ENCODE measurements at places on chromosomes 1 and 21.

DNA sequence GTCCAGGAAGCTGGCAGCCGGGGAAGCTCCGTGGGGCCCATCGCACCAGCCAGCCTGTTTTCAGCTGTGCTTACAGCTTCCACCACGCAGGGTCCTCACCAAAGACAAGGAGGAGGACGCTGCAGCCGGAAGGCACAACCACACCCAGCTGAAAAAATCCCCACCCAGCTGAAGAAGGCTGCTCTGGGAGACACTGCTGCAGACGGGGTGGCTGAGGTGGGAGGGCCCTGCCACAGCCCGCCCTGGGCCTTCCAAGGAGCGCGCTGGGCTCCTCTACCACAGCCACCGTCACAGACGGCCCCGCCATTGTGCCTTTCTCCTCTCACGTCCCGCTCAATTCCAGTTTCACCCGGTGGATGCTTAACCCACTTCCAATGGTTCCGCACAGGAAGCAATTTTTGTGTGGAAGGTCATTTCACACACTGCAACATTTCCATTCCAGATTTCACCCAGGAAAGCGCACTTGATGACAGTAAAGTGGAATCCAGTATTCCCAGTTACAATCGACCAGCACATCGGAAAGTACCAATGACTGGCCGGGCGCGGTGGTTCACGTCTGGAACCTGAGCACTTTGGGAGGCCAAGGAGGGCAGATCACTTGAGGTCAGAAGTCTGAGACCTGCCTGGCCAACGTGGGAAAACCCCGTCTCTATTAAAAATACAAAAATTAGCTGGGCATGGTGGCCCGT is 47.9 kb downstream of the NPHP4 start:
- ATAC-seq = no peak

- ATAC-seq = no peak
These were observed 83.2 kb upstream of the PAPPA2 start for GRCh38 chr1:176379626-176380339.

GRCh38 chr21:26810676-26811415 is 34.4 kb downstream of the ADAMTS1 start:
- no peak for ATAC-seq

DNA sequence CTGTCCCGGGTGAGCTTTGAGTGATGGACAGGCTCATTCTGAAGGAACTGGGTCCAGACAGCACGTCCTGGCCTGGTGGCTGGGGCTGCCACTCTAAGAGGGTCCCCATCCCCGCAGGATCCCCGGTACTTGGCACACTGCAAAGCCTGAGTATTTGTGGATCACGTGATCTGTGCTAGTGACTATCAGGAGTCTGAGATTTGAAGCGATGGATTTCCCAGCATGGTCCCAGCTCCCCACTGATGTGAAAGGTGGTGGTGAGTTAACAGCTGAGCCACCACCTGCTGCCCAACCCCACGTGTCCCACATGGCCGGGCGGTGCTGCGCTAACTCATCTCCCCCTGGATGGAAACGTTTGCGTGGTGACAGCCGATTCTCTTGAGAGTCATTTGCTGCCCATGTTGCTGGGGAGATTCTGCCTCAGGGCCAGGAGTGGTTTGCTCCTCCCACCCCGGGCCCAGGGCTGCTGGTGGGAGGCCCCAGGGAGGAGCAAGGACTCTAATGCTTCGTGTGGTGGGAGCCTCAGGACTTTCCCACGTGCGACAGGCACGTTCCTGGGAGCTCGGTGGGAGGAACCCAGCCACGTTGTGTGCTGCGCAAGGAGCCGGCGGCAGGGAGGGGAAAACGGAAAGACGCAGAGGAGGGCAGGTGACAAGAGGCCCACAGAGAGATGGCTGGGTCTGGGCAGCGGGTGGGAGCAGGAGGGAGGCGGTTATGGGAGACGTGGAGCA is 15.1 kb downstream of the FAAP20 start:
- no peak for ATAC-seq

DNA sequence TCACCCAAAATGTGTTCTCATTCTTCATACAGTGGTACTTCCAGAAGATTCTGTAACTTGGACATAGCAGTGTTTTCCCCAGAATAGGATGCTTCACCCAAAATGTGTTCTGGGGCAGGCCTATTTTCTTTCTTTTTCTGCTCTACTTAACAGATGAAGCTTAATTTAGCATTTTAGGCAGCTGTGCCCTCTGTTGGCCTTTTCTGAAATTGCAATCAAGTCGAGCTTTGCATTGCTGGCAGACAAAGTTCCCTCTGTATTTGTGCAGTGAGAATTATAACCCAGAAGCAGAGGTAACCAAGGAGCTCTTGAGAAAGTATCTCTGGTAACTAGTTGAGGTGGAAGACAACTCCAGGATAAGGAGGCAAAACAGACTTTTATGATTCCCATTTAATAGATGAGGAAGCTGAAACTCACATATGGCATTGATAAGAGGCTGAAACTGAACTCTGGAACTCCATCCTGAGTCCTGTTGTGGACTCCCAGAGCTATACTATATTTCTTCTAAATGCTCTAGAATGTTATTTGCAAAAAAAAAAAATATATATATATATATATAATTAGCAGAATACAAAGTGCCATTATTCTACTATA is 50.3 kb upstream of the L1TD1 start:
- no peak for ATAC-seq

DNA sequence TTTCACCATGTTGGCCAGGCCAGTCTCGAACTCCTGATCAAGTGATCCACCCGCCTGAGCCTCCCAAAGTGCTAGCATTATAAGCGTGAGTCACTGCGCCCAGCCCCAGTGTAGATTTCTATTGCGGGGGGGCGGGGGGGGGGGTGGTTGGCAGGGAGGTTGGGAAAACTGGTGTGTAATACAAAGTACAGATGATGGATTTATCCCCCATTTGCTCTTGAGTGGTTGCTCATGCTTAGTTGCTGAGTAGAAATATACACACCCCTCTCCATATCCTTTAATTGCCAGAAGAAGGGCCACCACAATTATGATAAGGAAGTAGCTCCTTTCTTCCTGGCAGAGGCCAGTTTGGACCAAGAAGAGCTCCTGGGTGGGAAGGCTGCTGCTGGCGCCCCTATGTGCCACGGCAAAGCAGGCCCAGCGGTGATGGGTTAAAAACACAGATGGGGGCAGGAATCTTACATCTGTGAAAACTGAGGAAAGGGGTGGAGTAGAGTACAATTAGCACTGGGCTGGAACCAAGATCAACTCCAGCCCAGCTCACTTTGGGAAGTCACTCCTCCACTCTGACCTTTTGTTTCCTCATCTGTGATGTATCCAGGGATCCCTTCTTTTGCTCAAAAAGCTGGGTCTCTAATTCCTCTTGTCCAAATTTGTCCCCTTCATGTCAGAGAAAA is 55.2 kb downstream of the MRPL37 start:
- ATAC-seq = no peak

- no peak for ATAC-seq
These were observed 16.9 kb downstream of the RAB7B start for GRCh38 chr1:205986292-205986691.

- ATAC-seq = no peak
These were observed 153.6 kb downstream of the HIVEP3 start for GRCh38 chr1:41765152-41765551.

- no peak for ATAC-seq
These were observed 23.8 kb upstream of the CPLANE2 start for GRCh38 chr1:16260814-16261213.

GRCh38 chr1:35447278-35447677 is 109.9 kb downstream of the KIAA0319L start:
- no peak for ATAC-seq

- no peak for ATAC-seq
These were observed 6.0 kb downstream of the ZCCHC17 start for GRCh38 chr1:31302709-31303441.

- ATAC-seq = no peak
These were observed 5.1 kb downstream of the PRXL2B start for GRCh38 chr1:2591581-2592261.

DNA sequence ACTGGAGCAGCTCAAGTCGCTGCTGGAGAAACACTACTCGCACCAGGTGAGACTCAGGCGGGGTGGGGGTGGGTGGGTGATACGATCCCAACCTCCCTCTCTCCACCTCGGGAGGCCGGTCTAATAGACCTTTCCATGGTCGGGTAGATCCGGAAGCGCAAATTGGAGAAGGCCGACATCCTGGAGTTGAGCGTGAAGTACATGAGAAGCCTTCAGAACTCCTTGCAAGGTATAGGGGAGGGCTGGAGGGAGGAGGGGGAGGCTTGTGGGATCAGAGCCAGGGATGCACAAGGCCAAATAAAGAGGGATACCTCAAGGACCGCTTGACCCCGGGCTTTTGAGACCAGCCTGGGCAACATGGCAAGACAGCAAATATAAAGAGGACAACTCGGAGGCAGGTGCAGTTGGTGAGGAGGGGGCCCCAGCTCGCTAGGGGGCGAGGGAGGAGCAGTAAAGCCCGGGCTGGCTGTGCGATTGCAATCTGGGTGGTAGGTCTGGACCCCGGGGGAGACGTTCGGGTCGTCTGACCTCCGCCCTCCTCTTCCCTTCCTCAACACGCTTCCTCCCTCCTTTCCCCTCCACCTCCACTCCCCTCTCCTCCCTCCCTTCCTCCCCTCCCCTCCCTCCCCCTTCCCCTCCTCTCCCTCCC is 546 bp downstream of the HES3 start:
- ATAC-seq = no peak

GRCh38 chr1:21783679-21784603 is 992 bp upstream of the USP48 start:
- no peak for ATAC-seq

- no peak for ATAC-seq
These were observed 185.5 kb downstream of the ZC3H11B start for GRCh38 chr1:219427403-219427802.

DNA sequence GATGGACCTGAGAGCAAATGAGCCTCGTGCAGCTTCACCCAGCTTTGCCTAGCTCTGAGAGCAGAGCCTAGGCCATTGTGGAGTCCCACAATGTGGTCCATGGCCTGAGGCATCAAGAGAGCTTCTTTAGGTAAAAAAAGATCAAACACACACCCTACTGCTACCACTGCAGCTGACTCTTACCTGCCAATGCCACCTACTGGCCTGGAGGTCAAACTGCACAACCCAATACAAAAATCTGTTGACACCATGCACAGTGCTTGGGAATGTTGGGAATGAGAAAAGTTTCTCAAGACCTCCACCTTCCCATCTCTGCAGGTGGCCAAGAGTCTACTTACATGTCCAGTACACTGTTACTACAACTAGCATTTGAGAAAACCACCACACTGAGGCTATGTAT is 60.6 kb downstream of the UCHL5 start:
- no peak for ATAC-seq

DNA sequence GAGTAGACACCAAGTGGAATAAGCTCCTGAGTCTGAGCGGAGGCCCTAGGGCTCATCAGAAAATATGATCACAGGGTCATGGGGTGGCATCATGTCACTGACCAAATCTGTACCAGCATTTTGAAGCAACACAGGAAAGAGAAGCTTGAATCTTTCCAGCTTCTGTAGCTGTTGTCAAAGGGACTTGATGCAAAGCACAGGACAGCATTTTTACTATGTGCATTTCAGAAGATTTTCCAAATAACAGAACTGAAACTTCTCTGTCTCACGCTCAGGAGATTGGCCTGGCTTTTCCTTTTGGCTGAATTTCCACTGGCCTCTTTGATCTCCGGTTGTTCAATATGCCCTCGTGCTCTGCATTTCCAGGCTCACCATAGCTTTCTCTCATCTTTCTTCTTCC is 127.2 kb upstream of the ATP1B1 start:
- no peak for ATAC-seq

- ATAC-seq = no peak
These were observed 11.6 kb upstream of the CD46 start for GRCh38 chr1:207740207-207740606.

DNA sequence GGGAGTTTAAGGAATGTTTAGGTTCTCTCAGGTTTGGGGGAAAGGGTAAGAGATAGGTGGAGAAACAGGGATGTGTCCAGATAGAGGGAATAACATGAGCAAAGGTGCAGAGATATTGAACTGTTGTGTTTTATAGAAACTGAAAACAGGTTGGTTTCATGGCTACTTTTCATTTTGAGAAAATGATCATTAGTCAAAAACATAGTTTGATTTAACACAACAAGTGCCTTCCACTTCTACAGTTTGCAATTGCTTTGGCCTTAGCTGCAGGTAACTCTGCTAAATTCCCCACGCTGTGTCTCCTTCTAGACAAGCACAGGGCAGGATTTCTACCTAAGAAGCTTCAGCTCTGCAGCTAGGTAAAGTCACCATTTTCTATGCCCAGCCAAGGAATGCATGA is 124.9 kb downstream of the RGS2 start:
- ATAC-seq = no peak

DNA sequence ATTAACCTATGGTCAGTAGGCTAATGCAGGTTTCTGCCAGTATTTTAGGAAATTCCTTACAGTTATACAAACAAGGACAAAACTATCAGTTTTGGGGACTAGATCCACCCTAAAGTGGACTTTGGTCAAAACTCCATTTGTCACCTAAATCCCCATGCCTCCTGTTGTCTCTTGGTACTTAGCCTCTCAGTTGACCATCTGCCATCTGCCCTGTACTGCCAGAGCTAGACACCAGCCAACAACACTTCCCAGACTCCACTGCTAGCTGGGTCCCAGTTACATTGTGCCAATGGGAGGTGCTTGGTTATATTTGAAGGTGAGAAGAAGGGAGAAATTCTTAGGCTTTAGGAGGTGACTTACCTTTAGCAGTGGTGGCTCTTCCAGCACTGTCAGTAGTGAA is 17.0 kb upstream of the BSDC1 start:
- no peak for ATAC-seq

DNA sequence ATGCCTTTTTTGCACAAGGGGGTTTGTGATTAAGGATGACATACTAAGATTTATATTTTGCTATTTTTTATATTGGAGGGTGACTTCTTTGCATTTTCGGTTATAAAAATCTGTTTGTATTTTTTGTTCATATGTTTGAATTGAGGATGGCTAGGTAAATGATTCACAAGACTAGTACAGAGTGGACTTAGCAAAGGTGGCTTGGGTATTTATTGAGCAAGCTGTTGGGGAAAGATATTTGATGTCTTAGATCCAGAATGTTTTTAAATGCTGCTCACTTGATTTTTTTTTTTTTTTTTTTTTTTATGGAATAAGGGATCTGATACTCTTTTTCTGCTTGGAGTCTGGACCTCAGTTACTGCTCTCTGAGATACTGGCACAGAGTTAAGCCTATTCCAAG is 100.6 kb downstream of the DNM3 start:
- no peak for ATAC-seq

DNA sequence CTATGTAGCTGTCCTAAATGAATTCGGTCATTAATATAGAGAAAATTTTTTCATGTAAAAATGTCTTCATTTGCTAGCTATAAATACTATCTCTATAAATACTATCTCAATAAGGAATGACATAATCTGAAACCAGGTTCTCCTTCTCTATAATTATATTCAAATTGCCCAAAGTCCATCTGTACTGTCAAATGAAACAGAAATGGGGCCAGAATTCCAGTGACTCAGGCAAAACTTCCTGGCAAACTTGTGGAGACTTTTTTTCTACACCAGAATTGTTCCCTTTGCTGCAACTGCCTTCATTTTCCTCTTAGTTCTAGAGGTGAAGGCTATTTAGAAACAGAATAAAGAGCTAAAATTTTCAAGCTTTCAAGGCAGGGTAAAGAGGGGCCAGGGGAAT is 152.5 kb downstream of the KCNH1 start:
- ATAC-seq = no peak

GRCh38 chr1:244344001-244344400 is 107.7 kb downstream of the ADSS2 start:
- ATAC-seq = no peak
